WTC11 (cell line): ENCODE measurements at places on chromosomes 6 and 20.

GRCh38 chr6:53178837-53179432 is 30.3 kb upstream of the GCM1 start:
- DNase-seq, result no peak

DNA sequence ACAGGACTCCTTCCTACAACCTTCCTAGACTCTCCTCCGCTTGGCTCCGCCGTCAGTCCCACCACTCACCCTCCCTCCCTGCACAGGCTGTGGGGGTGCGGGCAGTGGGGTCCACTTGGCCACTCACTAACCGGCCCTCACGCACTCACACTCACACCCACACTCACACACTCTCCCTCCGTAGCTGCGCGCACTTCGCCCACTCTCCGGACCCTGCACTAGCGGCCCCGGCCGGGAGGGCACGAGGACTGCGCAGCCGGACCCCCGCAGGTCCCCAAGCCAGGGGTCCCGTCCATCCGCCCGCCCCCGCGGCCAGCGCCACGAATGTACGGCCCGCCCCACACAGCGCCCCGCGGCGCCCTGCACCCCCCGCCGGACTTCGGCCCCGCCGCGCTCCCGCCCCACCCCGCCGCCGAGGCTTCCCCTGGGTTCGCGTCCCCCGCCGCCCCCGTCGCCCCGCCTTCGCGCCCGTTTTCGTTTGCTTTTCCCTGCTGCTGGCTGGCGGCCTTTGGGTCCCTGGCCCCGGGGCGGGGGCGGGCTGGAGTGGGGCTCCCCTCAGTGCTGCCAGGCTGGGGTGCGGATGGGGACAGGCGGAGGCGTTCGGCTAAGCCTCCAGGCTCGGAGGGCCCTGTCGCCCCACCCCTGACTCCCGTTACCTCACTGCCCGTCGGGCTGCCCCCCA is 23.0 kb upstream of the SLC22A7 start:
- no peak for DNase-seq

DNA sequence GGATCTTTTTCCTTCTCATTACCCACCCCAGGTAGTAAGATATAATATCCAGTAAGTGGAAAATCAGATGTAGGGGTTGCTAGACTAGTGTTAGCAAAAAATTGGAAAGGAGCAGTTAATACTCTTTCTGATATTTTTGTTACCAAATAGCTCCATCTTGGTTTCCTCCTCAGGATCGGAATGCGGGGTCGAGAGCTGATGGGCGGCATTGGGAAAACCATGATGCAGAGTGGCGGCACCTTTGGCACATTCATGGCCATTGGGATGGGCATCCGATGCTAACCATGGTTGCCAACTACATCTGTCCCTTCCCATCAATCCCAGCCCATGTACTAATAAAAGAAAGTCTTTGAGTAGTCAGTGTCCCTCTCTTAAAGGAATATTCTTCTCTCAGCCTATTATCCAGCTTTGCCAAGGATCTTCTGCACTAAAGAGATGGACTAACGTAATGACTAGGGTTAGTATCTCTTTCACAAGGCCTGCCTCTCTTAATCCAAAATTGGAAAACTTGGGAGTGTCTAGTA is 1.5 kb downstream of the ROMO1 start:
- DNase-seq, result no peak

DNA sequence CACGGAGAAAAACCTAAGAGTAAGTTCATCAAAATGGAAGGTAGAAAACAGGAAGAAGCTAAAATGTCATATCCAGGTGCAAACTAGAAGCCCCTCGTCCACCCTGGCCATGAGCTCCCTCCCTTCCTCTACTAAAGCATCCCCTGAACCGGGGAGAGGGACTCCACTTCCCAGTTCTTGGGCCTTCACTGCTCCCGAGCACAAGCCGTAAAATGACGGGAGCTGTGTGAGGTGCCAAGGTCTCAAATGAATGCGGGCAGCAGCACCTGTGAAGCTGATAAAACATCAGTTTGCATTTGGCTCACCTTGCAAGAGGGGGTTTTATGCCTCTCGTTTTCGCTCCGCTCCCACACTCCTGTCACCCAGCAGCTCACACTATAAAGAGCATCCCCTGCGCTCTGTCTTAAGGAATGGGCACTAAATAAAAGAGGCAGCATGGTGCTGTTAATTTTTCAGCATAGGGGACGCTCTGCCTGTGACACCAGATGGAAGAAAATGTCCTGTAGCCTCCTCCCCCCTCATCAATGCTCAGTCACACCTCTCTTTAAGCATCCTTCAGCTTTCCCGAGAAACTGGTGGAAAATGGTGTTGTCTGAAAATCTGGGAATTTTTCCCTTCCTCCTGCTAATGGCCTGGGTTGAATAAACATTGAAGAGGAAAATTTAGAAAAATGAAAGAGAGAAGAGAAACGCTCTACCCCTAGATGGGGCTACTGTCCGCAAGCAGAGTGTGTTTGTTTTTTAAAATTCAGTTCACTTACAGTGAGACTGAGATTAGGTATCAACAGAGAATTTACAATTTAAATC is 563.0 kb upstream of the AGPAT4 start:
- no peak for DNase-seq

GRCh38 chr6:26629359-26629758 is 30.2 kb downstream of the ZNF322 start:
- no peak for DNase-seq
